ENCODE measurements at places on chromosomes 12 and 14. TPM values are rescaled to one million over a fixed set of nuclear protein-coding genes. Genes with fewer than 3 reads are reported as not detected.

DNA sequence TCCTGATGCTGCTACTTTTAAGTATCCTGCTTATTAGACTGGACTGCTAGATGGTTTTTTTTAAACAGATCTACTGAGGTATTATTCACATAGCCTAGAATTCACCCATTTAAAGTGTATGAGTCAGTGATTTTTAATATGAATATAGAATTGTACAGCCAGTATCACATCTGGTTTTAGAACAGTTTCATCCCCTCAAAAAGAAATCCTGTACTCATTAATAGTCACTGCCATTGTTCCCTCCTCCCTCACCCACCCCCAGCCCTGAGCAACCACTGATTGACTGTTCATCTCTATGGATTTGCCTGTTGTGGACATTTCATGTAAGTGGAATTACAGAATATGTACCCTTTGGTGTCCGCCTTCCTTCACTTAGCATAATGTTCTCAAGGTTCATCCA lies 98.4 kb downstream of the PPP2R5C start:
- no peak for DNase-seq

DNA sequence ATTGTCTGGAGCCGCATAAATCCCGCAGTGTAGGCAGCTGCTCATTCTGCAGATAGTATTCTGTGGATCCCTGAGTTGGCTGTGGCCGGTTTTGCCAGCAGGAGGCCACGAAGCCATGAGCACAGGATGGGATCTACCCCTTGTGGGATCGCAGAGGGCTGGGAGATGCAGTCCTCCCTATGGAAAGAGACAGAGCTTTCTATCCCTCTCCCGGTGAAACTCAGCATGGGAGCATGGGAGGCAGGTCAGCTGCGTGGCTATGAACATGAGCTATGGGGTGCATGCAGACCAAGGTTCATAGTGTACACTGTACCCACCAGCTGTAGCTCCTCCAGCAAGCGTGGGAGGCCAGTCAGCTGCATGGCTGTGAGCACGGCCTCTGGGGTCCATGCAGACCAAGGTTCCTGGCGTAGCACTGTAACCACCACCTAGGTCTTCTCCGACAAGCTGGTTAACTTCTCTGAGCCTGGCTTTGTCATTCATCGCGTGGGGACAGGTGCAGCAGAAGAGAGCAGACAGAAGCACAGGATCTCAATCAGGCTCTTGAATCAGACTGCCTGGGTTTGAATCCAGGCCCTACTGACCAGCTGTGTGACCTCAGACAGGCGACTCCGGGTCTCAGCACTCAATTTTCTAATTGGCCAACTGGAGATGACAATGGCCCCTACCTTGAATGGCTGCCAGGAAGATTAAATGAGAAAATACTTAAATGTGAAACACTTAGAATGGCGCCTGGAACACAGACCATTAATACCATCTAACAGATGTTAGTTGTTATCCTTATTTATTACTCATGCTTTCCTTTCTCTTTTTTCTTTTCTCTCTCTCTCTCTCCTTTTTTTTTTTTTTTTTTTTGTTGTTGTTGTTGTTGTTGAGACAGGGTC lies 6.0 kb downstream of the BDKRB1 start:
- no peak for DNase-seq

- DNase-seq: no peak
Measured at GRCh38 chr12:55067701-55068100, 47.9 kb downstream of the NEUROD4 start.

BBOF1 gene
- total RNA-seq: 1.4 TPM

KITLG gene
- not detected for total RNA-seq

NRXN3 gene
- total RNA-seq: not detected
